Kidney epithelial cell (primary cell): ENCODE measurements at places on chromosomes 6 and 20. TPM values are rescaled to one million over a fixed set of nuclear protein-coding genes. Genes with fewer than 3 reads are reported as not detected.

DNA sequence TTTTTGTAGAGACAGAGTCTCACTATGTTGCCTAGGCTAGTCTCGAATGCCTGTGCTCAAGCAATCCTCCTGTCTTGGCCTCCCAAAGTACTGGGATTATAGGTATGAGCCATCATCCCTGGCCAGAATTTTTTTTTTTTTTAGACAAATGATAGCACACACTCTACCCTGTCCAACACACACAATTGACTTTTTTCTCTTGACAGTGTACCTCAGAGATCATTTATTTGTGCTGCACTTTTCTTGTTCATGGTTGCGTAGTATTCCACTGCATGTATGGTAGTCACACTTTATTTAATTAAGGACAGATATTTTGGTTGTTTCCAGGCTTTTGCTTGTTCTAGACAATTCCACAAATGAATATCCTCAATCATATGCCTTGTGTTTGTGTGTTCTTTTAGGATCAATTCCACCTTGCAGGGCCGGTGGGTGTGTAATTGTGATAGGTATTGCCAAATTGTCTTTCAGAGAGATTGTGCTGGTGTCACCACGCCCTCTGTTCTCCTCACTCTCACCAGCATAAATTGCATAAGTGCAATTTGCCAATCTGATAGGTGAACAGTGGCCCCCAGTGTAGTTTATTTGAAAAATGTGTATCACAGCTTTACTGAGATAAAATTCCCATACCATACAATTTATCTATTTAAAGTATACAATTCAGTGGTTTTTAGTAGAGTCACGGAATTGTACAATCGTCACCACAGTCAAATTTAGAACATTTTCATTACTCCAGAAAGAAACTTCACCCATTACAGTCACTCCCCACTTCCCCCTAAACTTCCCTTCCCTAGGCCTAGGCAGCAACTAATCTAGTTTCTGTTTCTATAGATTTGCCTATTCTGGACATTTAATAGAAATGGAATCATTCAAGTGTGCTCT lies 20.1 kb downstream of the SRC start:
- DNase-seq = no peak

GRCh38 chr6:47161176-47161687 lies 119.1 kb upstream of the ADGRF1 start:
- peak; percentile 35 for DNase-seq

DNA sequence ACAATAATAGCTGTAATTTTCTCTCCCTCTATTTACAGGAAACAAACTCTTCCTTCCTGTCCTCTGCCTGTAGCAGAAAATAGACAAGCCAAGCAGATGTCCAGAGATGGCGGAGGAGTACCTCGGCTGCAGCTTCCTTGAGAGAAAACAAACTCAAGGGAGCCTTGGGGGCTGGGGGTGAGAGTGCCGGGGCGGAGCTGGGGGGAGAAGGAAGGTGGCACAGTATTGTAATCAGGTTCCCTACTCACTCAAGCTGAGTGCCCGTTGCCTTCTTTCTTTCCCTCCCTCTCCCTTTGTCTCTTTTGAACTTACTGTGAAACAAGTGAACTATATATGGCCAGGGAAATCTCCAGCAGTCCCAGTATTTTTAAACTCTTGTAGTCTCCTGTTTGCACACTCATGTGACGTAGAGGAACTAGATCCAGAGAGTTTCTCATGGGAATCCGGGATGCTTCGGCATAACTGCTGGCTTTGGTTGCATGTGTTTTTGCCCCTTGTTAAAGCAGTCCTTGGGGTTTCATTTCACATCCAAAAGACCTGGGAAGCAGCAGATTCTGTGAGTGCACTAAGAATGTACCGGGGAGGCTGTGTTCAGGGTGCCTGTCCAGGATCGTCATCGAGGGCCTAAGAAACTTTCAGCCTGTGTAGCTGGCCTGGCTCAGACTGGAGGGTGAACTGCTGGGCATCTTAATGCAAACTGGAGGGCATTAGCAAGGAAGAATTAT lies 44.6 kb upstream of the HDDC2 start:
- no peak for DNase-seq

DNA sequence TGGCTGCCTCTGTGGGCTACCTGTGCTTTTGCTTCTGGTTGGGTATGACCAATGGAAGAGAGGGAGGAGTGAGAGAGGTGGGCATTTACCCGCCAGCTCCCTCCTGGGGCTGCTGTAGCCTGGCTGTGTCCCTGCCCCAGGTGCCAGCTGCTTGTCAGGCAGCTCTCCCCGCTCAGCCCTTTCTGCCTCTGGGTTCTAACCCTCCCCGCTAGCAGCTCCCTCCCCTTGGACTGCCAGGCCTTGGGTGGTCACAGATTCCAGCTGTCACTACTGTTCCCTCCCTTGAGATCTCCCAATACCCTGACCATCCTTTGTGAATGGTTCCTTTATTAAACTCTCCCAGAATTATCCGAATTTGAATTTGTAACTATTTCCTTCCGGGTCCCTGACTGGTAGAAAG lies 95.5 kb upstream of the RNF24 start:
- DNase-seq = no peak

DNA sequence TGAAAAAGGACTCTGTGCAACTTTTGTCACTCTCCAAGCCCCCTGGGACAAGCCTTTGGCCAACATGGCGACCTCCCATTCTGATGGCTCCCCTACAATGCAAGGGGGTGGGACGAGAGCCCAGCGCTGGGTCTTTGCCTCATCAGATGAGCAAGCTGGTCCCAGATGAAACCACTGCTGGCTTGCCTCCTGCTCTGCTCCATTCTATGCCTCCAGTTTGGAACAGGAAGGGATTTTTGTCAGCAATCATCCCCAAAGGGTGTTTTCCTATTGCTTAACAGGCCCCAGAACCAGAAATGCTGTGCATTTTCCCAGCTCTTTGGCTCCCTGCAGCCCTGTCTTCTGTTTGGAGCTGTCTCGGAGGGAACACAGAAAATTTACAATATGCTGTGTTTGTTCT lies 412.7 kb downstream of the MAFB start:
- no peak for DNase-seq

DNA sequence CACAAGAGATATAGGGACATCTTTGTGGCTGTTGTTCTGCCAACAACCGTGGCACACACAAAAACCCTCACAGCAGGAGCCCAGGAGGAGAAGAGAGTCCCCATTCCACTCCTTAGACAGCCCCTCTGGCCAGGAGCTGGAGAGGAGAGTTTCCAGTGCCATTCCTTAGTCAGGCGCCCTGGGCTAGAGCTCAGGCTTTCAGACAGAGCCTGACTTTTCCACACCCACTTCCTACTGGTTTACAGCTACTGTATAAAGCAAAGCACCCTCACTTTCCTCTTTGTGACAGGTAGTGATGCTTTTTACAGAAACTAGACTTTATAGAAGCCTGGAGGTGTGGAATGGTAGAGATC lies 145.9 kb downstream of the SYCP2 start:
- no peak for DNase-seq

- DNase-seq = no peak
Observed at GRCh38 chr6:39075807-39076622, 27.4 kb downstream of the GLP1R start.

GRCh38 chr6:35044761-35045421 lies 96.2 kb downstream of the TCP11 start:
- no peak for DNase-seq

DNA sequence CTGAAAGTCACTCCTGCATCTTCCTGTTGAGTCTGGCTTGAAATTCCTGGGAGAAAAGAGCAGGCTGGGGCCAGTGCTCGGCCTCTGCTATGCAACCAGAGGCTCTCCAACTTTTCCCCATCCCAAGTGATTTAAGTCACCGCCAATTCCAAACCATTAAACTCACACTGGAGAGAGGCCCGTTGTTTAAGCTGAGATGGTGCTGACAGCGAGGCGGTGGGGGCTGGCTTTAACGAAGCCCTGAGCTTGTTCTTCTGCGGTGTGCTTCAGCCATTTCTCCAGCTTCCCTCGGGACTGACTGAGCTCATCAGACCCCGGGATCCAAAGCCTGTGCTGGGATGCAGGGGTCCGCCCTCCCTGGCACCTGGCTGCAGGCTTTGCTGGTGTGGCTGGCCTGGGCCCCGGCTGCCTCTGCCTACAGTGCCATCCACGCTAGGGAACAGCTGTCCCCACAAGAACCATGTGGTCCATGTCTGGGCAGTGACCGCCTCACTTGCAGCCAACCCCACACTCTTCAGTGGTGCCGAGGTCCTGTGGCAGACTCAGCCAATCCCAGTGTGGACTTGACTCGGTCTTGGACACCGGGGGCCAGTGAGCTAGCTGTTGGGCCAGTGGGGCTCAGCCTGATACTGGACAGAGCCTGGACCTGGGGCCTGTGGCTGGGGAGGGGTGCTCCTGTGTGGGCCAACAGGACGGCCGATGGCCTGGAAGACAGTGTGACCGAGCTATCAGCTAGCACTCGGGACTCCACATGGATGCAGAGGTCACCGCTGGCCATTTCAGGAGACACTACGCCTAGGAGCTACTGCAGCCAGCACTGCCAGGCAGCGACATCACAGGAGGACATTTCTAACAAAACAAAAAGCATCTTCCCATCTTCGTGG lies 21.2 kb downstream of the RAMACL start:
- no peak for DNase-seq

- DNase-seq = no peak
Observed at GRCh38 chr20:23565503-23566045, 2.7 kb downstream of the CST9L start.

DNA sequence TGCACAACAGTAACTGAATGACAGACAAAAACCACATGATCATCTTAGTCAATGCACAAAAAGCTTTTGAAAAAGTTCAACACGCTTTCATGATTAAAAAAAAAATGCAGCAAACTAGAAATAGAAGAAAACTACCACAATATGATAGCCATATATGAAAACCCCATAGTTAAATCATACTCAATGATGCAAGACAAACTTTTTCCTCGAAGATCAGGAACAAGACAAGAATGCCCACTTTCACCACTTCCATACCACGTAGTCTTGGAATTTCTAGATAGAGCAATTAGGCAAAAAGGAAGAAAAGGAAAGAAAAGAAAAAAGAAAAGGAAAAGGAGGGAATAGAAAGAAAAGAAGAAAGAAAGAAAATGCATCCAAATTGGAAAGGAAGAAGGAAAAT lies 44.6 kb upstream of the SLC23A2 start:
- no peak for DNase-seq

- DNase-seq = no peak
Observed at GRCh38 chr6:164345806-164346496, 931.4 kb downstream of the QKI start.

GRCh38 chr6:157211603-157212455 lies 111.5 kb downstream of the TMEM242 start:
- no peak for DNase-seq

GRCh38 chr6:106079961-106080762 lies 6.0 kb upstream of the PRDM1 start:
- DNase-seq = no peak

DNA sequence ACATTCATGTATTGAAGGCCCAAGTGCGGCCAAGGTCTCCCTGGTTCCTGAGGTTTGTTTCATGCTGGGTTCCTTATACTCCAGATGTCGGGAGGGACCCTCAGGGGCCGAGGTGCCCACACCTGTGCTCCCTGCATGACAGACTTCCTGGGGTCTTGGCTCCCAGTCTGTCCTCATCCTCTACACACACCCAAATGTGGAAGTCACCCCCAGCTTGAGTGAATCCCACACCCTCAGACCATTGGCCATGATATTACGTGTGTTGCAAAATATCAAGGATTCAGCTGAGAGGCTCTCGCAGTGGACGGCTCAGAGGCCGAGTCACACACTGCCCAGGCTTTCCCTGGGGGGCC lies 82.2 kb upstream of the DUSP22 start:
- DNase-seq = no peak

DNA sequence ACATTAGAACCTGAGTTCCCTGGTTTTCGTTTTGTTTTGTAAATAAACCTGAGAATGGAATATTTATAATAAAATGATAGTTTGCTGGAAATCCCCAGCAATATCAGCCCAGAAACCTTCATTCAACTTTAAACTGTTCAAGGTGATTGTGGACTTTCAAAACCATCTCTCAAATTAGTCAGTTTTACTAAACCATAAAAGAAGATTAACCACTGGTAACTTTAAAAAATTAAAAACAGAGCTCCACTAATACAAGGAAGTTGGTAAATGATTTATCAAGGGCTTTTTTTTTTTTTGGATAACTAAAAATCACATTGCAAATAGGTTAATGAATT lies 10.0 kb downstream of the MBOAT1 start:
- no peak for DNase-seq

- no peak for DNase-seq
Observed at GRCh38 chr6:11386323-11386722, 151.2 kb upstream of the TMEM170B start.

The HAO1 gene
- total RNA-seq = not detected in 2 replicates

The CCM2L gene
- total RNA-seq = not detected in 2 replicates

The FLRT3 gene
- total RNA-seq = 3.3 and 3.9 TPM in 2 replicates
